ENCODE measurements at places on chromosomes 11 and 22. TPM values are rescaled to one million over a fixed set of nuclear protein-coding genes. Genes with fewer than 3 reads are reported as not detected.

Gene GSTT2
- total RNA-seq = not detected

Gene C22orf31
- total RNA-seq = not detected

Gene MAPK8IP1
- total RNA-seq = 5.9 TPM

Gene SPDYC
- not detected for total RNA-seq

Gene NPTXR
- total RNA-seq = 19.7 TPM

Gene OR2AG1
- total RNA-seq = not detected

Gene SLC6A5
- total RNA-seq = not detected

Gene LMF2
- 24.9 TPM for total RNA-seq

Gene POTEH
- not detected for total RNA-seq

Gene CCDC188
- 0.32 TPM for total RNA-seq

Gene TMEM138
- 18.0 TPM for total RNA-seq

Gene TRPM5
- not detected for total RNA-seq
